ENCODE measurements at places on chromosomes 16 and 17.

DNA sequence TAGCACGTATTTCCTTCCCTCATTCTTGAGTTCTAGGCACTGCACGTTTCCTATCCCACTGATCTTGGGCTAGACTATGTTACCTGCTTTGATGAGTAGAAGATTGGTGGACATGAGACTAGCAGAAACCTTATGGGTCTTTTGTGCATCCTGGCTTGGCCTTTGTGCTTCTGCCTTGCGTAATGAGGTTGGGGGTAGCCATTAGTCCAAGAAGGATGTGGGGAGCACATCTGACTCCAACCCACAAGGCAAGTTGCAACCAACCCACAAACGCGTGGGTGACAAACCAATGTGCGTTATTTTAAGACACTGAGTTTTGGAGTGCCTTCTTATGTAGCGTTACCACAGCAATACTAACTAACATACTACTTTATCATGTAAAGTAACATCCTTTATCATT lies 180.4 kb upstream of the IRX5 start:
- DNase-seq, result no peak

DNA sequence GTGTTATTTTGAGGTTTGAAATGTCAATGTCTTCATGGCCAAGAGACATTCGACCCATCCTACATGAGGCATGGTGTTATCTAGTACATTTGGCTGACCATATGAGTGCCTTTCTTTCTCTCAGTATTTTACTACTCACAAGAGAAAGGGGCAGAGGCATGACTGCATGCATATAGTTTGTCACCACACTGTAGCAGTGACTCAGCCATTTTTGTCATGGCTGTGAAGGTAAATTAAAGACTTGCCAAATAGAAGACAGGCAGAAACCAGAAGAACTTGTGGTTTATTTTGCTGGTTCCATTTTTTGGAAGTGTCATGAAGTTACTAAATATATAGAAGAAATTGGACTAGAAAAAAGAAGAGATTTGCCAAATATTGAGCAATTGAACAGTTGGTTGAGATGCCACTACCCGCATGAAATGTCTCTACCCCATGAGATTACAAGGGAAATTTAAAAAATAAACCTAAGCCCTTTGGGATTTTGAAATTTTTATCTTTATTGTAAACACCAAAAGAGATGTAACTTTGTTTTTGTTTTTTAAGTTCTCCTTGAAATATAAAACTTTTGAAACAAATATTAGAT lies 170.3 kb downstream of the CHD9 start:
- DNase-seq, result no peak

DNA sequence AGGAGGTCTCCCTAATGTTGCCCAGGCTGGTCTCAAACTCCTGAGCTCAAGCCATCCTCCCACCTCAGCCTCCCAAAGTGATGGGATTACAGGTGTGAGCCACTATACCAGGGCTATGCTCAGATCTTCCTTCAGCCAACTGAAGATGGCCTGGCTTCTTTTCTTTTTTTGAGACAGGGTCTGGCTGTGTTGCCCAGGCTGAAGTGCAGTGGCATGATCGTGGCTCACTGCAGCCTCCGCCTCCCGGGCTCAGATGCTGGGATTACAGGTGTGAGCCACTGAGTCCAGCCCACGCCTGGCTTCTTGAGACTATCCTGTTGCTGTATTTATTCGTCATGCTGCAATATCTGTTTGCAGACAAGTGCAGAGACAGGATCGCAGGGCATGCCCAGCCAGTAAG lies 4.1 kb downstream of the SLC25A19 start:
- DNase-seq, result no peak

DNA sequence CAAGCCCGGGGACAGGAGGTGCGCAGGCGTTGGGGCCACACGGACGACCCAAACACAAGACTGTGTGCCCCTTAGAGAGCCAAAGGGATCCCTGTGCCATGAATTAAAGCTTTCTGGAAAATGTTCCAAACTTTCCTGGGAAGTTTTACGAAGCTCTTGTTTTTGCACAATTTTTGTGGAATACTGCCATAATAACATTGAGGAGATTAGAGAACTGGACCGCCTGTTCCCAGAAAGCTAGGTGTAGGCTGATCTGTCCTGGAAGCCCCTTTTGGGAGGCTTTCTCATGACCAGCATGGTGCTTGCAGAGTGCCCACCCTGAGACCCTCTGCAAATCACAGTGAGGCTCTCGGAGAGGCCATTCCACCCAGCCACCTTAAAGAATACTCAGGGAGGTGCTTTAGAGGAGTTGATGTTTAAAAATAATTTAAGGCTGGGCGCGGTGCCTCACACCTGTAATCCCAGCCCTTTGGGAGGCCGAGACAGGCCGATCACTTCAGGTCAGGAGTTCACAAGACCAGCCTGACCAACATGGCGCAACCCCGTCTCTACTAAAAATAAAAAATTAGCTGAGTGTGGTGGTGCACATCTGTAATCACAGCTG lies 1.1 kb downstream of the KDM8 start:
- no peak for DNase-seq

DNA sequence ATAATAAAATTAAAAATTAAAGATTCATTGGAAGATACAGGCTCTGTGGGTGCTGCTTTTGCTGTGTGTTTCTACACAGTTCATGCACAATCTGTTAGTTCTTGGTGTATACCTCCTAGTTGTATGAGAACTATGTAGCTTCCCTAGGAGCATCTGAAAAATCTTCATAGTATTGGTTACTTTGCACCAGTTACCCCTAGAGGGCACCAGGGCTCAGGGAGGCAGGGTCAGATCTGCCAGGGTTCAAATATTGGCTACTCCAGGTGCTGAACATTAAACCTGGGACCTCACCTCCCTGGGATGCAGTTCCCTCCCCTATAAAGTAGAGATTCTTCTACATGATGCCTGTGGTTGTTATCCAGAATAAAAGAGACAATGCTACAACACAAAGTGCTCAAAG lies 583.0 kb upstream of the CDH11 start:
- DNase-seq, result no peak

DNA sequence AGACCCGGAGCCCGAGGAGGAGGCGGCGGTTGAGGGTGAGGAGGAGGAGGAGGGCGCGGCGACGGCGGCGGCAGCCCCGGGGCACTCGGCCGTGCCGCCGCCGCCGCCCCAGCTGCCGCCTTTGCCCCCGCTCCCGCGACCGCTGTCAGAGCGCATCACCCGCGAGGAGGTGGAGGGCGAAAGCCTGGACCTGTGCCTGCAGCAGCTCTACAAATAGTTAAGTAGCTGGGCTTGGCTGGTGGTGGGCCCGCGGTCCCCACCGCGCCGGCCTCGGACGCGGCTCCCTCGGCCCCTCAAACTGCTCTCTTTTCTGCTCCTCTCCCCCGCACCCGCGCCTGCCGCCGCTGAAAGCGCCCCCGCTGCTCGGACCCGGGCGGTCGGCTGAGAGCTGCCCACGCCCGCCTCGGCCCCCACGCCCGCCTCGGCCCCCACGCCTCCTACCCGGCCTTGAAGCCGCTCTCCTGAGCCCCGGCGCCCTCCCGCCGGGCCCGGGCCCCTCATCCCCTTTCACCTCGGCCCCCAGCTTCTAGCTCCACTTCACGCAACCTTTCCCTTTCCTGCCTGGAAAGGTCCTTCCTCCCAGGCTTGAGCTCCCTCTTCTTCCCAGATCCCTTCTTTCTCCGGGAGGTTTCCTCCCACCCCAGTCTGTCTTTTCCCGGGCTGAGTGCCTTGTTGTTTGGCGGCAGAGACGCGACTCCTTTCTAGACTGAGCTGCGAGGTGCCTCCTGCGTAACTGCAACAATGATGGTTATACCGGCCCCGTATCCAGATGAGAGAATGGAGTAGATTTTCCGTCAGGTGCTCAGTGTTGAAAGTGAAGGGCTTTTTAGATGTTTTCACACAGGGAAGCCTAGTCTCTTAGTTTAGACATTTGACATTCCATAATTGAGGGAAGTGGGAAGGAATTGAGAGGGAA lies 850 bp downstream of the PPM1E start:
- no peak for DNase-seq

DNA sequence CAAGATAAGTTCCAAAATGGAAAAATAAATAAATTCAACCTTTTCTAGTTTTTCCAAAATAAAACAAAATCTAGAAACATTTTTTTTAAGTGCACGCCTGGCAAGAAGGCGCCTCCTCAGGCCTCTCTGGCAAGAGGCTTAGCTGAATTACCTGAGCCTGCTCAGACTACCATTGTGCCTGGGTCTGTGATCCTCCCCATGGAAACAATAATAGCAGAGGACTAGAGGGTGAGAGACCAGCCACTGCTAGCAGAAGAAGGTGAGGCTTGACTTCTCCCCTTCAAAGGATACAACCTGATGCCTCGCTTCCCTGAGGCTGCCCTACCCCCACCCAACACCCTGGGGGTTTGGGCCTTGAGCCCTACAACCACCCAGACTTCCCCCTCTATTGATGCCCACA lies 14.8 kb downstream of the TERB1 start:
- no peak for DNase-seq

- no peak for DNase-seq
These were observed 4.8 kb upstream of the UTS2R start for GRCh38 chr17:82366749-82367148.

GRCh38 chr17:82684228-82684841 lies 14.2 kb downstream of the RAB40B start:
- DNase-seq, result no peak

- DNase-seq, result no peak
These were observed 16.0 kb downstream of the HOXB4 start for GRCh38 chr17:48561884-48562810.

GRCh38 chr16:71648921-71649320 lies 22.9 kb downstream of the MARVELD3 start:
- no peak for DNase-seq

- no peak for DNase-seq
These were observed 1.3 kb downstream of the GPATCH8 start for GRCh38 chr17:44501866-44502375.

- no peak for DNase-seq
These were observed 16.3 kb downstream of the SLFN12L start for GRCh38 chr17:35521150-35521549.

GRCh38 chr16:50472472-50472871 lies 75.7 kb upstream of the NKD1 start:
- no peak for DNase-seq

GRCh38 chr16:86734543-86735460 lies 156.5 kb downstream of the FOXL1 start:
- no peak for DNase-seq

- DNase-seq, result no peak
These were observed 634.6 kb upstream of the SOX9 start for GRCh38 chr17:71486261-71486660.

DNA sequence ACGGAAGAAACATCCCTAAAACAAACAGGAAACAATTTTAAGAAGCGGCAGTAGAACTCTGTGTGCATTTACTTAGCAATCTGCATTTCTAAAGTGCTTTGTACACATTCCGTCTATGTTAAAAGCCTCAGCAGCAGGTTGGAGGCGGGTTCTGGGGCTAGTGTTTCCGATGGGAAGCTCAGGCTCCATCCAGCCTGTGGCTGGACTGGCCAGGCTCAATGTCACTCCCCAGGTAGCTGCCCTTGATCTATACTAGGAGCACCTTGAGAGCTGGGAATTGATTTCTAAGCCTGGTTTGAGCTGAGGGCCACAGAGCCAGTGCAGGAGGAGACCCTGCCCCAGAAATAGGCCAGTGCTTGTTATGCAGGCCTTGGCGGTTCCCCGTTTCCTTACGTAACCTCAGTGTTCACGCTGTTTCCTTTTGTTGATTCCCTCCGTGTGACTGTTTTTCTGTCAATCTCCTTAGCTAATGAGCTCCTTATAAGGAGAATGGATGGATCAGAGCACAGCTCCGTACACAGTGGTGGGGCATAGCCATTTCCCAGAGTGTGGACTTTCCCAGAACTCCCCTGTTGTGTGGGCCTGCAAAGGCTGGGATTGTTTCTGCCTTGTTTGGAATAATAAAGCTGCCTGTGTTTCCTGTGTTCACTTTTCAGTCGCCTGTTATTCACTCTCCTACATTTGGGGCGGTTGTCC lies 21.4 kb downstream of the ADORA2B start:
- DNase-seq, result no peak

GRCh38 chr17:37475731-37476420 lies 13.8 kb upstream of the DUSP14 start:
- no peak for DNase-seq

GRCh38 chr16:77225182-77225581 lies 26.0 kb downstream of the SYCE1L start:
- no peak for DNase-seq

DNA sequence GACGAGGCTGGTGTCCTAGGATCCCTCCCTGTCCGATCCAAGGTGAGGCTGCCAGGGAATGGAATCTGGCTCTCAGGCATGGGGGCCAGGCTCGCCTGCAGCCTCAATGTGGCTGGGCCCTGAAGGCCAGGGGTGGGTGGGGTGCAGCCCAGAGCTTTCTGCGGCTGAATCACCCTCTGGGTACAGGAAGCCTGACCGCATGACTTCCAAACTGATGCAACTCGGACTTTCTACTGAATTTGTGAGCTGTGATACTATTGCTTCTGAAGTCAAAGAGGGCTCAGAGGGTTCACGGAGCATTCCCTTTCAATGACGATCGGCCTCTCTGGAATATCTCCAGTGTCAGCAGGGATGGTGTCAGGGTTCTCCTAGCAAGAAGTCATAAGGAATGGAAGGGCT lies 123.7 kb downstream of the METRNL start:
- DNase-seq, result peak; percentile 60

GRCh38 chr17:4796552-4796920 lies 572 bp downstream of the PSMB6 start:
- DNase-seq, result no peak

DNA sequence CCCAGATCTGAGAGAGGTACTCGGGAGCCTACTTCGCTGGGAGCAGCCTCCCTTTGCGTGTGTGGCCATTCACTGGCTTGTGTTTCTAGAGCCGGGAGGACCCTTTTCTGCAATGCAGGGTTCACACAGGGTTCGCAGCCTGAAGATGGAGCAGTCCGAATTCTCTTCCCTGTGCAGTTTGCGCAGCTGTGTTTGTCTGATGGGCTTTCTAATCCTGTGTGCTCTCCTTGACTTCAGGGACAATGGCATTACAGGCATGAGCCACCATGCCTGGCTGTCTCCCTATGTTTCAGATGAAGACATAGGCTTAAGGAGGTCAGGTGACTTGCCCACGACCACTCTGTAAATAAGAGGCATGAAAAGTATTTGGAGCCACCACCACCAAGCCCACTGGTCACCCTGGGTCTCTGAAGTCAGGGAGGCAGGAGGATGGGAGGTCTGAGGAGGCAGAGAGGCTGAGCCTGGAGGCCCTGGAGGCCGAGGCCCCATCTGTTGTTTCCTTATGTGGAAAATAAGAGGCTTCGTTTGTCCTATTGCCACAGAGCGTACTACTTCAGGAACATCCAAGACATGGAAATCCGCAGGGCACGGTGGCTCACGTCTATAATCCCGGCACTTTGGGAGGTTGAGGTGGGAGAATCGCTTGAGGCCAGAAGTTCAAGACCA lies 5.0 kb upstream of the STH start:
- DNase-seq, result no peak

DNA sequence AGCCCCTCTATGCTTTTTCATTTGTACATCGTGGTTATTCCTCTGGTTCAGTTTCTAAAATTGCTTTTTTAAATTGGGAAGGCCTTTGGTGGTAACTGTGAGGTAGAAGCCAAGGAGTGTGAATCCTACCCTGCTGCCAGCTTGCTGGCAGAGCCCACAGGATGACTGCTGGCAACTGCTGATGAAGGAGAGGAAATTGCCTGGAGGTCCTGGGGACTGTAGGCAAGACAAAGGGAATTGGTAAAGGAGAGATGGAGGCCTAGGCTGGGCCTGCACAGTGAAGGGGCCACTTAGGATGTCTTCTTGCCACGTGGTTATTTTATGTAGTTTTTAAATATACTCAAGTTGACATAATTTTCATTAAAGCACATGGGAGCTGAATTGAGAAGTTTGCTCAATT lies 15.8 kb downstream of the C17orf58 start:
- no peak for DNase-seq
